SJSA1 (cell line): ENCODE measurements at places on chromosomes 7 and 10.

DNA sequence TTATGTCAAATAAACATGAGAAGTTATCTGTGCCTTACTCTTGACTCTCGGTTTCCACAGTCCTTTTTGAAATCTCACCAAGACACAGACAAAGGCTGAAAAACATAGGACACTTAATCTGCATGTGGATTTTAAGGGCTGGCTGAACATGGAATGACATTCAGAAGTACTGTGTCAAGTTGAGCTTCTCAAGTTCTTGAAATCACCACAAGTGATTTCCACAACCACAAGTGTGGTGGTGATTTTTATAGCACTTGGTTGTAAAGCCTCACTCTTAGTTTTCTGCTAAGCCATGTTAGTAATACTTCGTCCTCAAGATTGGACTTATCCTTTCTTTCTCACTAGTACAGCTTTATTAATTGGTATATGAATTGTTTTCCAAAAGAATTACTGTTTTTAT lies 29.6 kb downstream of the FOXP2 start:
- no peak for DNase-seq

- no peak for DNase-seq
Observed at GRCh38 chr7:128094686-128095085, 63.4 kb upstream of the LRRC4 start.

DNA sequence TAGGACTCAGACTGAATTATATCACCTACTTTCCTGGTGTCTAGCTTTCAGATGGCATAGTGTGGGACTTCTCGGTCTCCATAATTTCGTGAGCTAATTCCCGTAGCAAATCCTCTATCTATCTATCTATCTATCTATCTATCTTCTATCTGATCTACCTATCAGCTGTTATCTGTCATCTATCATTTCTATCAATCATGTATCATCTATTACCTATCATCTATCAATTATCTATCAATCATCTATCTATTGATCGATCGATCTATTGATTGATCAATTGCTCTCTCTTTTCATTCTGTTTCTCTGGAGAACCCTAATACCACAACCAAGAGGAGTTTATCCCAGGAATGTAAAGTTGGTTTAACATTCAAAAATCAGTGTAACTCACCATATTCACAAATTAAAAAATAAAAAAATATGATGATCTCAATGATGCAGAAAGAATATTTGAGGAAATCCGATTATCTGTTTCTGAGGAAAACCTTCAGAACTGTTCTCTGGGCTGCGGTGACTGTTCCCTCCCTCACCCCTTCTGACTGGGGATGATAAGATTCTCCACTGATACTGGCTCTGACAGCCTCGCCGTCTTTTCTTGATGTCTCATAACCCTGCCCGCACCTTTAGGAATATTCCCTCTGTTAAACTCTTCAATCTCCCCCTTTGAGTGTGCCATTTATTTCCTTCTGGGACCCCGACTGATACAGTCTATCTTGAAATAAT lies 147.7 kb downstream of the ACTR3B start:
- DNase-seq, result no peak

GRCh38 chr7:108589874-108590273 lies 20.2 kb downstream of the DNAJB9 start:
- DNase-seq, result no peak

DNA sequence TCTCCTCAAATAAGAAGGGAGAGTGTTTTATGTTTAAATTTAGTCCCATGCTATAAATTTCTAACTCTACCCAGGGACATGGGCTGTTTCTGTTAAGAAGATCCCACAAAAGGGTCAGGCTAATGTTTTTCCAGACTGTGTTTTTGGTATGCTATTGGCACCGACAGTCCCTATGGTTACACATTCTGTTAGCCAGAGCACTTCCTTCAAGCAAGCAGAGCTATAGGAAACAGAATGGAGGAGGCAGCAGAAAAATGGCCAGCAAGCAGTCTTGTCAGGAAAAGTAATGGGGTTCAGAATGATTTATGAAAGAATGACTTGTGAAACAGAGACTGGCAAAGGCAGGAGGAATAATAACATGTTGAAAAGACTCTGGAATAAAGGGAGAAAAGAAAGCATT lies 44.8 kb upstream of the PHYHIPL start:
- DNase-seq, result no peak

GRCh38 chr10:114022766-114023597 lies 20.7 kb upstream of the ADRB1 start:
- no peak for DNase-seq

DNA sequence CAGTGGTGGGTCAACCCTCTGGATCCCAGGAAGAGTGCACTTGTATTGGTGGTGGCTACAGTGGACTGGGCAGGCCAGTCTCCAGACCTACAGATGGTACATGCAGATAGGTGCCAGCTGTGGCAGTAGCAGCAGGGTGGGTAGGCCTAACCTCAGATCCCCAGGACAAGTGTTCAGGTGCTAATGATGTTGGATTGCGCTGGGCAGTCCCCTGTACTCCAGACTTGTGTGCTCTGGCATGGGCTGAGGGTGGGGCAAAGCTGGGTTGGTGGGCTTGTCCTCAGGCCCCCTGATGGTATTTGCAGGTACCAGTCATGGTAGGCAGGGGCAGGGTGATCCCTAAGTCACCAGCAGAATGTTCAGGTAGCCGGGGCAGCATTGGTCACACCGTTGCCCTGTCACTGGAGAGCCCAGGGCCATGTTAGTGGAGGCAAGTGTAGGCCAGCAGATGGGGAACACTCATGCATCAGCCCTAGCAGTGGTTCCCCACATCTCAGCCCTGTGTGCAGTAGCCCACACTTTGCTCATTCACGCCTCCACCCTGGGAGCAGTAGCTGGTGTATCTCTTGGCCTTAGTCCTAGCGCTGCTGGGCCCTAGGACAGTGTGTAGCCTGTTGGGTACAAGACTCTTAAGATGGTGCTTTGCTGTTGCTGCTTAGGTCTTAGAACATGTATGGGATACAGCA lies 171.3 kb downstream of the MLLT10 start:
- no peak for DNase-seq

DNA sequence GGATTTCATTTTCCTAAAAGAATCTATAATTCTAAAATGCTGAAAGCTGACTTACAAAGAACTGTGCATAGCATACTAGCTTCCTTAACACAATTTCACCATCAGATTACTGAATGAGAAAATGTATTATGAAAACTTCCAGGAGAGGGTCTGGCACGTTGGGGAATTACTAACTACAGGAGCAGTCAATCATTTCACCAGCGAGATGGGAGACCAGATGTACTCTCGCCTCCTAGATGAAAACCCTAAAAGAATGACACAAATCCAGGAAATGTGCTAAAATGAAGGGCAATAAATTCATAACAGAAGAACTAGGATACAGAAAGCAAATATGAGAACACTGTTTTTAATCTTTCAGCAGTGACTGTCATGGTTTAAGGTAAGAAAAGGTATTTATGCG lies 330.8 kb downstream of the ABCA13 start:
- no peak for DNase-seq

DNA sequence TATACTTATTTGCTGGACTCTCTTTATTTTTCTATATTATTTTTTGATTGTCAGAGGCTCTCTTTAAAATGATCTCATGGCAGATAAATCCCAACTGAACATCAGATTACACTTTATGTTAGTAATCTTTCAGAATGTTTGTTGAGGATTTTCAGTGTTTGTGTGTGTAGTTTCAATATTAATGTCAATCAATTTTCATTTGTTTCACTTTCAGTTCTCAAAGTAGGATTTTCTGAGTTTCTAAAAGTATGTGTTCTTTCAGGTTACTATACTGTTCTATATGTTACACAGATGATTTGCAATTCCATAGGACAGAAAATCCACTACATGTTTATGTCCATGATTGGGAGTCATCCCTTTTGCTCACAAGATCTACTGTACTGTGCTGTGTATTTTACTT lies 311.9 kb upstream of the POT1 start:
- DNase-seq, result no peak

DNA sequence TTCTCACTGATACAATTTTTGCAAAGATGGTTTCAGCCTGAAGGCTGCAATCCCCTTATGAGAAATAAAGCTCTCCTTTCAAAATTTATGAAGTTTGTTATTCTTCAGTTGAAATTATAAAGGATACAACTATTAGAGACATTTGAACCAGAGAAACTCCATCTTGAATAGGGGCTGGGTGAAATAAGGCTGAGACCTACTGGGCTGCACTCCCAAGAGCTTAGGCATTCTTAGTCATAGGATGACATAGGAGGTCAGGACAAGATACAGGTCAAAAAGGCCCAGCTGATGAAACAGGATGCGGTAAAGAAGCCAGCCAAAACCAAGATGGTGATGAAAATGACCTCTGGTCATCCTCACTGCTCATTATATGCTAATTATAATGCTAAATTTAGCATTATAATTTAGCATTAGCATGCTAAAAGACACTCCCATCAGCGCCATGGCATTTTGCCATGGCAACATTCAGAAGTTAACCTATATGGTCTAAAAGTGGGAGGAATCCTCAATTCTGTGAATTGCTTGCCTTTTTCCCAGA lies 22.4 kb upstream of the IFIT1B start:
- no peak for DNase-seq

DNA sequence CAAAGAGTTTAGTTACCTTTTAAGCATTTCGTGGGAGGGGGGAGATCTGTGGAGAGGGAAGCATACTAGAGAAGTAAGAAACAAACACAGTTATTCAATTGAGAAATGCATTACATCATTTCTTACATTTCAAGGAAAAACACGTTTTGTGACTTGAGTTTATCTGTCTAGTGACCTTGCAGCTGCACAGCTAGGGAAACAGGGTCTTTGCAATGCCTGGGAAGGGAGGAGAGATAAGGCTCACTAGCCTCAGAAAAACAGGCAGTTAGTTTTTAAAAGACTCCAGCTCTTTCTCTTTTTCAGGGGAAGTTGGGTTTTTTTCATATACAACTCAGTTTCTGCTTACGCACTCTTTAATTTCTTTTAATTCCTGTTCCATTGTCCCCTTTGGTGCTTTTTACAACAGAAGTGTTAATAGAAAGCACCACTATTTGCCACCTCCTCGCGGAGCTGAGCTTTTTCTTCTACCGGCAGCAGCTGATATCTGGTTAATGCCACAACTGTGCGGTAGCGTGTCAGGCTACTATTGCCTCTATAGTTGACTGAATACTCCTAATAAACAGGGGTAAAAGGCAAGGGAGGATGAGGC lies 5.6 kb downstream of the CYP3A43 start:
- no peak for DNase-seq

DNA sequence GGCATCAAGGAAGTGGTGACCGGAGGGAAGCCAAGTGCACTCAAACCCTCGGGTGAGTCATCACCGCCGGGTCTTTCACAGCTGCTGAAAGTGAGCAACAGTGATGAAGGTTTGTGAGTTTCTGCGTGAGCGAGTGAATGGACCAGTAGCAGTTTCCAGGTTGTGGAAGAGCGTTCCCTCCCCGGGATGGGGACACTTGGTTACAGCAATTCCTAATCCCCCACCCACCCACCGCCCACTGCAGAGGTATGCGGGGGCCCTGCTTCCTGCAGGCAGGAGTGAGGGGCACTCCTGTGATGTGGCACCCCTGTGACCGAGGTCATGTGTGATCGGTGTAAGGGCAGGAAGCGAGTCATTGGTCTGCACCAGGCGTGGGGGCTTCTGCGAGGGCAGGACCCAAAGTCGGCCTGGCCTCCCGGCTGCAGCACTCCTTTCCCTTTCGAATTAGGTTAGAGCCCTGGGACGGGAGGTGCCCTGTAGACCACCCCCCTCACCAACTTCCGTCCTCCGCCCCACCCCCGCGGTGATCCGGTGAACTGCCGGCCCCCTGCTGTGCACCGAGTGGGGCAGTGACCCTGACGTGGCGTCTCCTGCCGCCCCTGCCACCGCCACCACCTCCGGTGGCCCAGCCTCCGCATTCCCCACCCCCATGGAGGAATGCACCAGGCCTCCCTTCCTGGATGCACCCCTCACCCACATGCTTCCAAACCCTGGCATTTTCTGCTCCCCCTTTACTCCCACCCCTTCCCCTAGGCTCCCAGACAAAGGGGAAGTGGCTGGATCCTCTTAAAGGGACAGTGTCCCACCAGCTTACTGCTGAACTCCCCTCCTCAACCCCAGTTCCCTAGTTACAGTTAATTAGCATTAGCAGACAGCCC lies 10.9 kb downstream of the LIMK1 start:
- peak; percentile 96 for DNase-seq

GRCh38 chr7:2759736-2760097 lies 71.7 kb downstream of the AMZ1 start:
- no peak for DNase-seq

DNA sequence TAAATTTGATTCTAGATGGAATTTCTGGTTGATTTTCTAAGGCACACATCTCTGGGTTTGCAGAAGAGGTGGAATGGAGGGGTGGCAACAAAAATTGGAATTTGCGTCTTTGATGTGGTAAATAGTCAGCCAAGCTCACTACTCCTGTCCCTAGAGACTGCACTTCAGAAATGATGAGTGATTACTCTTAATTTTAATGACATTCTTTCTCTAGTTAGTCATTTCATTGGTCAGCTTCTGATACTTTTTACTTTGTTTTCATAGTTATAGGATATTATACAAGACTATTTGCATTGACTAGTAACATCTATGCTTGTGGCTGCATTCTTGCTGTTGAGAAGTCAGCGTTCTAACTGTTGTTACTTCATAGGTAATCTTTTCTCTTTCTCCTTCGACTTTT lies 658.3 kb downstream of the SUGCT start:
- DNase-seq, result no peak

- no peak for DNase-seq
Observed at GRCh38 chr10:78634389-78634815, 434.4 kb upstream of the ZMIZ1 start.
